ENCODE measurements at places on chromosomes 1 and 21. TPM values are rescaled to one million over a fixed set of nuclear protein-coding genes. Genes with fewer than 3 reads are reported as not detected.

DNA sequence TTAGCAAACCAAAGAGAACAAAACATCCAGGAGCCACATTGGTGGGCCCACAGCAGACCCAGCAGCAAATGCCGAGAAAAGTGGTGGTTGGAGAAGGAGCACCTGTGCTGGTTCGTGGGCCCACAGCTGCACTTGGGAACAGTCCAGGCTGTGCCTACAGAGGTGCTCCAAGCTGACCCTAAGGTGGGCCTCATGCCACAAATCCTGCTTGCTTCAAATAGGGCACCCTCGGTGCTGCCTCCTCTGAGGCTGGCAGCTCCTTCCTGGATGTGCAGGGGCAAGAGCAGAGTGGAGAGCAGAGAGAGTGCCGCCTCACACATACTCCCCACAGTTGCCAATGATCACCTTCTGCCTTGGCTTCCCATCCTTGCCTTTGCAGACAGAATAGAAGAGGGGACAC lies 40.1 kb downstream of the BMP8A start:
- no peak overlapping the region for H3K4me3 ChIP-seq
- no peaks in the 10 kb centered on the region for H3K4me1 ChIP-seq
- H3K27me3 ChIP-seq = no peaks in the 10 kb centered on the region
- no peak for DNase-seq

DNA sequence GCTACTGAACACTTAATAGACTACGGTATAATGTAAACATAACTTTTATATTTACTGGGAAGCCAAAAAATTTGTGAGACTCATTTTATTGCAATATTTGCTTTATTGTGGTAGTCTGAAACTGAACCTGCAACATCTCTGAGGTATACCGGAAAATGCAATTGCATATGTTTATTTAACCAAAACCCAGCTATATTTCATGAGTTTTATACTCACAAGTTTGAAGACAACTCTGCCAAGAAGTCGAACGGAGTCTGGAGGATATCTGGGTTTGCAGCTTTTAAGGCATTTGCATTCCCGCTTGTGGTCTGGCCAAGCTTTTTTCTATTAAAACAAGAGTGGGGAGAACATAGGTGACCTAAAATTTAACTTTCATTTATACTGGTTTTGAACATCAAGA lies 171.9 kb downstream of the SMYD3 start:
- no peaks in the 10 kb centered on the region for H3K4me1 ChIP-seq
- H3K4me3 ChIP-seq = no peak overlapping the region
- H3K27ac ChIP-seq = no peak overlapping the region
- peaks cover 3% of the 10 kb centered on the region for H3K36me3 ChIP-seq
- no peak for DNase-seq

DNA sequence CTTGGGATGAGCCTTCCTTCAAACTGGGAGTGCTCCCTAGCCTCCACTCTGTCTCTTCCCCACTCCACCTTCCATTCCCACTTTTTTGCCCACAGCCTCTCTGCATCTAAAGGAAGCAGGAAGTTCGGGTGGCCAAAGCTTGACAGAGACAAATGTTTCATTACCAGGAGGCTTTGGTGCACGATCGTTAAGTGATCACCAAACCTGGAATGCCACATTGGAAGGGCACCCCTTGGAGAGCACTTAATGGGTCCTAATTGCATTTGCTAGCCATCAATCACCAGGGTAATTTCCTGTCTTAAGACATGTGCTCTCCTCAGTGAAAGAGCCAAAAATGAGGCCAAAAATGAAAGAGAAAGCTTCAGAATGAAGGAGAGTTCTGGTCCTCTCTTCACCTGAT lies 206.5 kb downstream of the TNR start:
- H3K36me3 ChIP-seq = no peaks in the 10 kb centered on the region
- no peak for DNase-seq
- no peak overlapping the region for H3K27ac ChIP-seq
- no peaks in the 10 kb centered on the region for H3K27me3 ChIP-seq

DNA sequence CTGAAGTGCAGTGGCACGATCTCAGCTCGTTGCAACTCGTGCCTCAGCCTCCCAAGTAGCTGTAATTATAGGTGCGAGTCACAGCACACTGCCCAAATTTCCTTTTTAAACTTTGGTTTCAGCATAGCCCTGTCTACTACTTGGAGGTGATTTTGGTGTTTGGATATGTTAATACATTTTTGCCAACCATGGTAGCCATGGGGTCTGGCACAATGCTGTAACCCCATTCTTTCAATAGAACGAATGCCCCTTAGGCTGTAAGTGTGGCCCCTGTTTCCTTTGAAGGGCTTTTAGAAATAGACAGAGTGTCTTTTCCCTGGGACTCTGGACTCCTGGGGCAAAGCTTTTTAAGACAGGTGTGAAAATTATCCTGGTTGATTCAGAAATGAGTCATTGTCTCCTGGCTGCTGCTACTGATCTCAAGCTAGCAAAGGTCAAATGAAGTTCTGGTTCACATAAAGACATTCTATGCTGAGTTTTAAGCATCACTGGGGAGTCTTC lies 141.1 kb upstream of the RUNX1 start:
- DNase-seq = no peak
- no peaks in the 10 kb centered on the region for H3K27me3 ChIP-seq
- H3K4me1 ChIP-seq = no peaks in the 10 kb centered on the region

DNA sequence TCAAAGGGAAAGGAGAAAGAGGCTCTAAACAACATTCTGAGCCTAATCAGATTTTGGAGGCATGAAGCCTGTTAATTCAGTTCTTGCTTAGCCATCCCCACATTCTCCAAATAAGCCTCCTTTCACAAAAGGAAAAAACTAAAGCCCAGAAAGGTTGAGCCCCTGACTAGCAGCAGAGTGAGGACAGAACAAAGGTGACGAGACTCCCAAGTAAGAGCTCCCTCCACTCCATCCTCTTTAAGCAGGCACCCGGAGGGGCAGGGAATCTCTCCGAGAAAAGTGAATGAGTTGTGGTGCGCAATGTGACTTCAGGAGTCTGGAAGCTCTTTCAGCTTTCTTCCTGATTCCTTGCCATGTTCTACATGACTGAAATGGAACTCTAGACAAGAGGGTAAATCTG lies 43.4 kb upstream of the MYBPHL start:
- no peaks in the 10 kb centered on the region for H3K4me1 ChIP-seq
- no peak overlapping the region for H3K4me3 ChIP-seq
- H3K27ac ChIP-seq = no peak overlapping the region
- H3K36me3 ChIP-seq = peaks cover 99% of the 10 kb centered on the region
- DNase-seq = no peak

MATN1 gene
- total RNA-seq = not detected

BEND5 gene
- total RNA-seq = 4.0 TPM

FAM167B gene
- 6.7 TPM for total RNA-seq

RIMKLA gene
- 5.3 TPM for total RNA-seq

NBPF4 gene
- total RNA-seq = not detected

ASAP3 gene
- 27.0 TPM for total RNA-seq

LBR gene
- total RNA-seq = 82.3 TPM

PLOD1 gene
- 111 TPM for total RNA-seq

KCNN3 gene
- 17.0 TPM for total RNA-seq

Measured in esophagus muscularis mucosa (tissue), 4 donors.